AG08396 (cell line): ENCODE measurements at places on chromosomes 7 and 10.

DNA sequence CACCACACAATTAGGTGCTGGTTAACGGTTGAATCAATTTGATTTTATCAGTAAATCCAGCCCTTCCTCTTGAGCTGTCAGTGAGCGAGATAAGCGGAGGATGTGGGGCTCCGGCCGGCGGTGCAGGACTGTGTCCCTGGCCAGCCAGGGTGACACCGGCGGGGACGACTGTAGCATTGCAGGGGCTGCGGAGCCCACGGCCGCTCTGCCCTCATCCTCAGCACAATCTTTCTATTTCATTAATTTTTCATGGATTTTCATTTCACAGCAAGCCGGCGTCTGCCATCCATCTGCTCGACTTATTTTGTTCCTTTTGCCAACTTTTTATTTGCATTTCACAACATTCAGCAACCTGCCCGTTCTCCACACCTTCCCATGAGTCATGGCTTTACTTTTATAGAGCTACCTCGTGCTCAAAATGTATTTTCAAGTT is 4.7 kb downstream of the ADARB2 start:
- no peak for DNase-seq

- DNase-seq, result peak; percentile 3
These were observed 232.7 kb upstream of the TAC1 start for GRCh38 chr7:97499204-97499603.

DNA sequence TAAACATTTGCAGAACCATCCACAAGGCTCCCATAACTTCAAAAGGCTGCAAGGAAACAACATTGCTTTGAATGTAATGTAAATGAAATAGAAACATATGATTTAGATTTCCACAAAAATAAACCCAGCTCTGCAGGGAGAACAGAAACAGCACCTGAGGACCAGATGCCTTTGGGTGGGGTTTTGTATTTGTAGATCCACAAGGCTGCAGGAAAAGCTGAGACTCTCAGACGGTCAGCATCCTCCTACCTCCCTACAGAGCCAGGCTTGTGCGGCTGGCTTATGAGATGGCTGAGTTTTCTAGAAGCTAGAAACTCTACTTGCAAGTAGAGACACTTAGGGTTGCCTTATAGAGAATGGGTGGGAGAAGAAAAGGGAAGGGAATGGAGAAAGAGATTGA is 49.8 kb downstream of the FAM107B start:
- no peak for DNase-seq

GRCh38 chr7:105691680-105692564 is 110.6 kb upstream of the EFCAB10 start:
- peak; percentile 74 for DNase-seq

DNA sequence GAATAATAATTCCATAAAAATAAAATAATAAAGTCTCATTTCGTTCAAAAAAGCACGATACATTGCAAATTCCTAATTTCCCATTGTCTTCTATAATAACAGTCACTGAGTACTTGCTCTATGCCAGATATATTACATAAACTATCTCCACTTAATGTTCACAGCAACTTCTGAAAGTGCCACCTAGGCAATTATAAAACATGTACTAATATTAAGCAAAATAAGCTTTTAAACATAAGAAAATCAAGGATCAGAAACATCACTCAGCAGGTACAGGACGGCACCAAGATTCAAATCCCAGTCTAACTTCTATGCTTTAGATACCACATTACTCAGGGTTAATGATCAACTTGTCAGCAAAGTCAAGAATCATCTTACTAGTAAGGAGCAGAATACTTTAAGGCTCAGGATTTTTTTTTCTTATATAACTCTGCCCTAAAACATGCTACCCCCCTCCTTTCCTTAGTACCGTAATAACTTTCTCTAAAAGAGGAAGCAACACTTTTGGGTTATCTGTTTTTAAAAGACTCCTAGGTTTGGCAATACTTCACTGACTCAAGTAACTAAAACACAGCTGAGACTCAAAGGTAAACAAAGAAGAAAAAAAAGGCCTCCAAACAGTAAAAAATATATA is 51.3 kb downstream of the USP6NL start:
- DNase-seq, result no peak

GRCh38 chr7:129615018-129615417 is 3.5 kb downstream of the NRF1 start:
- no peak for DNase-seq

DNA sequence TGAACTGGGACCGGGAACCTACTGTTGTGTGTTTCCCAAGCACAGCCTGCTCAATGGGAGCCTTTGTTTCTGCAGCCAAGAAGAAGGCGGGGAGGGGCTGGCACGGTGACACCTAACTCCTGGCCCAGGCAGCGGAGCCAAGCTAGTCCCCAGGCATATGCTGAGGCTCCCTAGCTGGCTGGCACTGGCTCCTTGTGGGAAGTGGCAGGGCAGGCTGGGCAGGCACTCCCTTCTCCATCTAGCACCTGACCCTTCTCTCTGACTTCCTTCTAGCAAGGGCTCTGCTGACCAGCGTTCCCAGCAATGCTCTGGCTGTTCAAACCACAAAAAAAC is 325.0 kb downstream of the PLXNA4 start:
- peak; percentile 14 for DNase-seq

DNA sequence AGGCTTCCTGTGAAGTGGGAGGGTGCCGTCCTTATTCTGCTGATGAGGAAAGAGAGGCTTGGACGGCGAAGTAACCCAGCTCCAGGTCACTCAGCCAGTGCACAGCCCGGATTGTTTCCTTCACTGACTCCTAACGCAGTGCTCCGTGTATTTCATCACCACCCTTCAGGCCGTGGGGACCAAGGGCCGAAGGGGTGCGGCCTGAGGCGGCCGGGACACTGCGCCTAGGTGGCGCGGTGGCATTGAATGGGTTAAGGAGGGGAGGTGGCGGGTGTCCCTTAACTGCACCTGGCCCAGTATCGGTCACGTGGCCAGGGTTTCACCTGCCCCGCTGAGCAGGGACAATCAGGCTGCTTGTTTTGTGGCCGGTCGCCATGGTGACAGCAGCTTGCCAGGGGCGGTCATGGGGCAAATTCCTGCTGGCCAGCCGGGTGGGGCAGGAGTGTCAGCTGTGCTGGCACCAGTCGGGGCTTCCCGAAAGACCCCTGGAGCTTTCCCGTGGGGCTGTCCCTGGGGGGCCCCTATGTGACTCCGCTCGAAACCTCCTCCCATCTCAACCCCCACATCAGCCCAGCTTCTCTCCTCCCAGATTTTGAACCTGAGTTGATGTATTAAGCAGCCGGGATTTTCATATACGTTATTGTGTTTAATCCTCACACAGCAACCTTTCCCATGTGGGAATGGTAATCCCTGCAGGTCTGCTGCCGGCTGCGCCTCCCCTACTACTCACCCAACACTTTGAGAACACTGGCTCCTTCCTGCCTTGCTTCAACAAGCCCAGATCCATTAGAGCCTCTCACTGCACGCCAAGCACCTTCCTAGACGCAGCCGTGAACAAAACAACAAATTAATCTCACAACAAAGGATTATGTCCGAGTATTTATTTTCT is 4.4 kb upstream of the ABHD11 start:
- DNase-seq, result no peak

DNA sequence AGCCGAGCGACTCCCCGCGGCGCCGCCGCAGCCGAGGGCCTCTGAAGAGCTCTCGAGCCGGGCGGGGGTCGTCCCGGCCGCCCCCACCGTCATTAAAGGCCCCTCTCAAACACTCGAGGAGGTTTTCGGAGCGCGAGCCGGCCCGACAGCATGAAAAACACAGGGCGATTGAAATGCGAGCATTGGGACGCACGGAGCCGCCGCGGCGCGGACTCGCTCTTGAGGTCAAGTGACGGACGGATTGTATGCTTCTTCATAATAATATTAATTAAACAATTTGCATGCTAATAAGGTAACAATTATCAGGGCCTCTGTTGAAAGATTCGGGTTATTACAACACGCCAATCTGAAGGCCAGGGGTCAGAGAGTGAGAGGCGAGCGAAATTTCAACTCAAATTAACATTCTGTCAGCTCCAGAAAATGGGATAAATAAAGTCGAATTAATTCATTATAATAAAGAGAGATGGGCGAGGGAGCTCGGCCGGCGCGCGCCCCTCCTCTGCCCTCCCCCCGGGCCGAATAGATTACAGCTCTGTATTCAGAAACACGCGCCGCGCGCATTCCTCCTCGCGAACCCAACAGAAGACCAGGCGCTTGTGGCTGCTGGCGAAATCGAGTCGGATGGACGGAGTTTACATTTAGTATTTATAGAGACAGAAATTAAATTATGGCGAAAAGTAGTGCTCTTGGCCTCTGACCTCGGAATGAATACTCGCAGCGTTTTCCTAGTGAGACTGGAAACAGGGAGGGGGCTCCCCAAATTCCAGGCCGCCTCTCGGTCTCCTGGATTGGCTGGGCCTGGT is 2.1 kb upstream of the UNCX start:
- no peak for DNase-seq

DNA sequence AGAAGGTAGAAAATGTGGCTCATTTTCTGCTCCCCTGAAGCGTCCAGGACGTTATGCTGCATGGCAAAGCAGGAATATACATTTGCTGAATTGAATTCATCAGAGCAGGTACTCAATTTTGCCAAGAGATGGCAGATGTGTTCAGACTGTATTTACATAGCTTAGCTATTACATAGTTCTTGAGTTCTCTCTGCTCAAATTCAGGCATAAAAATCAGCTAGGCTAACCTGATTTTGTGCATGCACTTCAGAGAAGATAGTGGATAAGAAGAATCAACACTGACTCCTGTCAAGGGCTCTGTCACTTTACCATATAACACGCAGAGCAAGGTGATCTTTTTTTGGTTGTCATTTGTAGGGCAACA is 209.2 kb upstream of the FAM3C start:
- DNase-seq, result no peak

DNA sequence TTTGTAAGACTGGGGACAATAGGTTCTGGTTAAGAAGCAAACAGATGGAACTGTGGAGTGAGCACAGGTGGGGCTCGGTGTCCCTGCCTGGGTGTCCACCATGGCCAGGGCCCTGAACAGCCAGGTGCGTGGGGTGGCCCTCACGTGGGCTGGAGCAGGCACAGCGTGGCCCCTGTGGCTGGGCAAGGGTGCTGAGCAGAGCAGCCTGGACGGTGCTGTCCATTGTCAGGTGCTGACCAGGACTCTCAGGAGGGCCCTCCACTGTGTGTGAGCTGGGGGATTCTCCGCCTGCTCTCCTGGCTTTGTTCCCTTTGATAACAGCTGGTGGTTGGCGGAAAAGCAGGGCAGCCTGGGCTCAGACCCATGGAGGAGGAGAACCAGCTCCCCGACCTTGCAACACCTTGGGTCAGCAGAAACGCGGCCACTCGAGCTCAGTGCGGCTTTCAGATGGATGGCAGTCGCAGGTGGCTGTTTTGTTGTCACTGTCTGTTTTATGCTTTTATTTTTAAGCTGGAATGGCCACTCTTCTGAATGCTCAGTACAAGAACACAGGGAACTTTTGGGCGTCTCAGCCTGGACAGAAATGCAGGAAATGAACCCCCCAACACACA is 273.9 kb upstream of the ADARB2 start:
- DNase-seq, result no peak

DNA sequence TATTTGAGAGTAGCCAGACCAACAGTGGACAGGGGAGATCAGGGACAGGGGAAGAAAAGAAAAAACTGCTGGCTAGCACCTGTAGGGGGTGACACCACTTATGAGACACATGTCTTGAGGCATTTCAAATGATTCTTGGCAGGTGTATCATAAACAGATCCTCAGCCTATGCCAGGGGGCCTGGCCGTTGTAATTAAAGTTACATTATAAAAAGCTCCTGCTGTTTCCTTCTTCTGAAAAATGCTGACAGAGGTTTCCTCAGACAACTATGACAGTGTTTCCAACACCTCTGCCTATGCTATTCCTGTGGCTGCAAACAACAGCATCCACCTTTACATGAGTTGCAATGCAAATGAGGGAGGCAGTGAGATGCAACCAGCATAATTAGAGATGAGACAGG is 281.0 kb upstream of the PTER start:
- DNase-seq, result no peak

DNA sequence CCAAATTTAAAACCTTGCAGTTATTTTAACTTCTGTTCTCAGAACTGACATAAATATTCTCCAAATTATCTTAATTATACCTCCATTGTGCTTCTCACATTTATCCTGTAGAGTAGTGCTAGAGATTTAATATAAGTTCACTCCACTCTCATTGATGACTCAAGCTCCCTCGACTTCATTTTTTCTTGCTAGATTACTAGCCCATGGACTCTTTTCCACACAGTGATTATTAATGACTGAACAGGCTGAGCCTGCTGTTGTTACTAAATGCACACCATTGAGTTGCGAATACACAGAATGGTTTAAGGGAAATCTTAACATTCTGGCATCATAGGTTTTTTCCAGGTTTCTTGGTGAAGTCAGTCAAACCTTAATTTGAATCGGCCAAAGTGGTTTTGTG is 179.5 kb upstream of the AKR1E2 start:
- DNase-seq, result no peak

- DNase-seq, result peak; percentile 91
These were observed 15.4 kb downstream of the CLCN1 start for GRCh38 chr7:143331179-143331801.

GRCh38 chr7:115352375-115352774 is 430.5 kb downstream of the MDFIC start:
- DNase-seq, result peak; percentile 38

GRCh38 chr10:23395017-23395416 is 43.9 kb upstream of the OTUD1 start:
- no peak for DNase-seq

DNA sequence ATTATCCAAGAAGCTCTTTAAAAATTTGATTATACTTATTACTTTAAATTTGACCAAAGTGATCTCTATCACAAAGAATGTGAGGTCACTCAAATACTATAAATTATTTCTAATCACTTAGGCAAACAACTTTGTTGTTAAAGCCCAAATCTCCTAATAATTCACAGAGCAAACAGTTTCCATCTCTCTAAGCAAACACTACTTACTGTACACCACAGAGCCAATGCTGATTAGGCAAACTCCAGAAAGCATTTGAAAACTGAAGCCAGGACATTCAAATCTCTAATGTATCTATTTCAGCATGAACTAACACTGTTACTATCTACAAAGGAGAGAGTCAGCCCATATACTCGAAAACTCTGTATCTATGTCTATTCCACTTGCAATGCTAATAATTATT is 107.1 kb downstream of the RNF32 start:
- no peak for DNase-seq

DNA sequence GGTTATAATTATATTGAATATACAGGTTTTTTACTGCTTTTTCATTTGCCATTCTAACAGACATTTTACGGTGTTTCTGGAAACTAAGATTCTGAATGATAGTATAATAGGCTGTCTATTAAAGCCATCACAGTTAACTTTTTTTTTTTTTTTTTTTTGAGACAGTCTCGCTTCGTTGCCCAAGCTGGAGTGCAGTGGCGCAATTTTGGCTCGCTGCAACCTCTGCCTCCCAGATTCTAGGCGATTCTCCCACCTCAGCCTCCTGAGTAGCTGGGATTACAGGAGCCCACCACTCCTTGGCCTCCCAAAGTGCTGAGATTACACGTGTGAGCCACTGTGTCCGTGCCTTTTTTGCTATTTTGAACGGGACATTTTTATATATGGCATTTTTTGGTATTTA is 4.4 kb downstream of the TDRD1 start:
- DNase-seq, result no peak

DNA sequence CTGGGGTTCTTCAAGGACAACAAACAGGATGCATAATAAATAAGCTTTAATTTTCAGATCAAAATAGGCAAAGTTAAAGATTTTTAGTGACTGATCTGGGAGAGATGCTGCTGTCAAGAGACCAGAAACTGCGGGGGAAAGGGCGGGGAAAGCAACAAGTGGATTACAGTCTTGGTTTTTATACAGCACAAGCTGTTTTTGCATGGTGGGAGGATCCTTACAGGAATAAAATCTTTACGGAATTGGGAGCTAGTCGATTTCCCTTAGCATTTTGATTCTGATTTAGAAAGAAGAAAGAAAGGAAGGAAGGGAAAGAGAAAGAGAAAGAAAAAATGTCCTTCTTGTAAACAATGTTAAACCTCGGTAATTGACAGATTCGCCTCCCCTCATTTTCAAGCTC is 242.3 kb upstream of the SP8 start:
- DNase-seq, result no peak
